Activated CD4-positive, CD25-positive, alpha-beta regulatory T cell treated with anti-CD3 and anti-CD28 coated beads, Interleukin-2, amount 50 U/mL, for 16 hours (primary cell): ENCODE measurements at places on chromosomes 4 and X.

DNA sequence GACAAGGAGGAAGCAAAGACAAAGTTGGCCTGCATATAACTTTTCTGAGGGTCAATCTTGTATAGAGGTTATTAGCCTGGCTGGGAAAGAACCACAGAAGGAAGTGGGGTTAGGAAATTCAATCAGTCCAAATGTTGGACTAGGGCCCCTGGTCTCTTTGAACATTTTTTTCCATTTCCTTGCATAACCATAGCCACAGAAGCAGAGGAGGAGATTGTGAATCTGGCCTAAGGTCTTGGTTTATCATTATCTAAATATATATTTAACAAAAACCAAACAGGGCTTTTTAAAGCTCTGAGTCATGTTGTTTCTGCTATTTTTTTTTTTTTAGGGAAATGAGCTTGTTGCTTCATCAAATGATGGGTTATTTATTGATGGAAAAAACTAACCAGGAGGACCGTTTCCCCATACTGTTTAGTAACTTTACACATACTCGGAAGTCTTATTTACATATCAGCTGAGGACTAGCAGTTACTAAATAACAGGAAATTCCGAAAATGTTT is 97.7 kb upstream of the ACSL4 start:
- DNase-seq, result no peak

GRCh38 chr4:161791796-161792556 is 371.8 kb downstream of the FSTL5 start:
- DNase-seq, result no peak

GRCh38 chr4:121706595-121707021 is 9.8 kb upstream of the ANXA5 start:
- no peak for DNase-seq

DNA sequence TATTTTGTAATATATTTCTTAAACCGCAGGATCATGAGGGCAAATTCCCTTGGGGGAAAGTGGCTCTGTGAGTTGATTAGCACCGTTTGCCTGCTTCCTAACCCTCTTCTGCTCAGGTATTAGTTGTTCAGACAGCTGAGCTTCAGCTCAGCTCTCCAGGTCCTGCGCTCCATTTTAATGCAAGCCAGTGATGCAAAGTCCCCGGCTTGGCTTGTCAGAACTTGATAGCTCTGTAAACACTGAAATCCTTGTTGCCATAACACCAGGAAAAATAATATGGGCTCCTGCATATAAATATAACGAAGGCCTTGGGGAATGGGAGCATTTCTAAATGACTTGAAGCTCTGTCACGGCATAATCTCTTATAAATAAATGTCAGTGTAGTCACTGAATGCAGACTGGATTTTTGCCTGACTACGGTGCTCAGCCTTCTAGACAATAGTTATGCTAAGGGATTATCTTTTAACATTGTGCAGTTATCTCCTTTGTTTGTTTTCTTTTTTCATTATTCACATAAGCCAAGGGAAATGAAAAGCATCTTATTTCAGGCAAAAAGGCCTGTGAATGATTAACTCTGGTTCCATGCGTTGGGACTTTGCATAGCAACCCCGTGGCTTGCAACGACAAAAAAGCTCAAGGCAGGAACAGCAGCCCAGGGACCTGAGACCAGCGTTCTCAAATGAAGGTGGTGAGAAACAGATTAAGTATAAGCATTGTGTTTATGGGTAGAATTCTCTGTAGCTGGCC is 253.2 kb downstream of the SPRY1 start:
- DNase-seq, result no peak

GRCh38 chrX:120819126-120819525 is 56.5 kb downstream of the CT47B1 start:
- DNase-seq, result no peak

- peak; percentile 8 for DNase-seq
Observed at GRCh38 chrX:10106806-10107205, 50.0 kb upstream of the CLCN4 start.

- no peak for DNase-seq
Observed at GRCh38 chr4:152392079-152392478, 143.8 kb downstream of the FBXW7 start.

DNA sequence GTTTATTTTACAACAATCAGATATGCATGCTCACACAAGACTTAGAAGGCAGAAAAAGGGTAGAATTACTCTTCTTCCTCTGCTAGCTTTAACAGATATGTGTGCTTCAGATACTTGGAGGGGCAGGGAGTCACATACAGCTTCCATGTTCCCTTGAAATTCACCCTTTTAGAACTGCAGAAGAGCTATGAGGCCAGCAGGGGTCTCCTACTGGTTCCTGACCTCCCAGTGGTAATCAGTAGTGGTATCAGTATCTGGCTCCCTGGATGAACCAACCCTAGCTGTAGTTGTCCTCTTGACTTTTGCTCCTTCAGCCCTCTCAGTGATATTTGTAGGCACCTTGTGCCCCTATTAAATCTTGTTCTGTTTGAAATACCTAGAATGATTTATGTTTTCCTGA is 81.5 kb downstream of the RCHY1 start:
- no peak for DNase-seq

DNA sequence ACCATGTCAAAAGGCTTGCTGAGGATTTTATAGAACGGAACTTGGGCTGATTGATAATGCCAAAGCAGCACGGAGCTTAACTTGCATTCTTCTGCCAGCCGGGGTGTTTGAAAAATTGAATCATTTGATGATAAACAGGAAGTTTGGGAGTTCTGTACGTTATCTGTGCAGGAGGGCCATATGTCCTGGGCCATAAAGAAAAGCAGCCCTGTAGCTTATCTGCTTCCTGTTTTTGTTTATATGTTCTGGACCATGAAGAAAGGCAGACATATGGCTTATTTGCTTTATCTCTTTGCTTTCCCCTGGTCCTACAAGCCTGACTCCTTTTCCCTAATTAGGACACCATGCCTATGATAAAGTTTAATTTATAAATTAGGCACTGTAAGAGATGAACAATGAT is 62.4 kb downstream of the HOPX start:
- no peak for DNase-seq

DNA sequence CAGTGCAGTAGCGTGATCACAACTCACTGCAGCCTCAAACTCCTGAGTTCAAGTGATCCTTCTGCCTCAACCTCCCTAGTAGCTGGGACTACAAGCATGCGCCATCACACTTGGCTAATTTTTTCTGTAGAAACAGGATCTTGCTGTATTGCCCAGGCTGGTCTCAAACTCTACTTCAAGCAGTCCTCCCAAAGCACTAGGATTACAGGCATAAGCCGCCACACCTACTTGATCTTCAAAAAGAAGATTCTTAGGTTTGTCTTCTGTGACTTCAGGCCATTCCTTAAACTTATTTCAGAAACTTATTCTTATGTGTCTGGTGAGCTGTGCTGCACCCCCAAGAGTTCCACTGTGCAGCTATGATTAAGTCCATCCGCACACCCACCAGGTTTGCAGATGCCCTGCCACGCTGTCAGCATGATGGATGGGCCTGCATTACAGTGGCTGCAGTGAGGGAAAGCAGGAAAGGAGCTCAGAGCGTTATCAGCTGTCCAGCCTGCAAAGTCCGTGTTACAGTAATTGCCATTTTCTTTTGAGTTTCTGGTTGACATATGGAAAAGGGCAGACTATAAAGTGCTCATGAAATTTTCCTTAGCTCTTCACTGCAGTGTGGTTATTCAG is 146.6 kb downstream of the AASDH start:
- DNase-seq, result no peak

- peak; percentile 22 for DNase-seq
Observed at GRCh38 chr4:139556071-139556723, at the start of gene SETD7. TSS of gene SETD7 (minus strand) at chr4:139556219. CDS start at chr4:139556137, 82 bp downstream.

DNA sequence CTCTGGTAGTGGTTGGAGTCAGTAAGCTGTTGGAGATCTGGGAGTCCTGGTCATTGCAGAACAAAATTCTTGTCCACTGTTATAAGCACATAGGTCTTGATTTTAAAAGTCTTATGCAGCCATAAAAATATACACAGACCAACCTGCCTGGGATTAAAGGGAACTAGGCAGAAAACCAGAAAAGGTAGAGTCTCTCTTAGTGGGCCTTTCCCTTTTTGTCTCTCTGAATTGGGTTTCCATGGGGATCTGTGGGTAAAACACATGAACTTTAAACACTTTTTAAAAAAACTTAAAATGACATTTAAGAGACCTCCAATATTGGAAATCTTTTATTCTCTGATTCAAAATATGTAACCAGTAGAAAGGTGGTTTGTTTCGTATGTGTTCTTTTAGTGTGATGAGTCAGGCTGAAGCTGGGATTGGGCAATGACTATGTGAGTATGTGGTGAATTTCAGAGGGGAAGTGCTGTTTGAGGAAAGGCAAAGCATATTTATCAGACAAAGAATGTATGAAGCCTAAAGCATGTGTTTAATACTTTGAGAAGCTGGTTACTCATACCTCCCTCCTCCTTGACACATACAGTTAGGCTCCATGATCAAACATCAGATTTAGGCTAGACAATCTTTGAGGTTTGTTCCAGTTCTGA is 29.6 kb downstream of the SLC16A2 start:
- no peak for DNase-seq

GRCh38 chrX:74781507-74782034 is 143.7 kb downstream of the NEXMIF start:
- no peak for DNase-seq

GRCh38 chr4:12701384-12701783 is 782.8 kb downstream of the RAB28 start:
- DNase-seq, result no peak

- no peak for DNase-seq
Observed at GRCh38 chr4:3790006-3790561, 23.9 kb downstream of the ADRA2C start.

DNA sequence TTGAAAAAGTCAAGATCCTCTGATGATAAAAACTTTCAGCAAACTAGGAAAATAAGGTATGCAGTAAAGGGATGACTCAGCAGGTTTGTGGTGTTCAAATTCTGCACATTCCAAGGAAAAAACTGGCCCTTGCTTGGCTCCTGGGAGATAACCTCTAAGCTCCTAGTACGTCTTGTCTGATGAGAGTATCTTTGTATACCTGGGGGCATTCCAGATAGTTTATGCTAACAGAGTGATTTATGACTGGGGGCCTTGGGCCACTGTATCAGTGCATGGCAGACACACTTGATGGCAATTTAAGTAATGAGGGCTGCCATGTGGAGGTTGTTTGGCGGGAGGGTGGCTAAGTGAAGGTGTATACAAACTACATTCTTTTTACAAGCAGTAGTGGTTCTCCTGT is 56.9 kb downstream of the NSG1 start:
- DNase-seq, result no peak

DNA sequence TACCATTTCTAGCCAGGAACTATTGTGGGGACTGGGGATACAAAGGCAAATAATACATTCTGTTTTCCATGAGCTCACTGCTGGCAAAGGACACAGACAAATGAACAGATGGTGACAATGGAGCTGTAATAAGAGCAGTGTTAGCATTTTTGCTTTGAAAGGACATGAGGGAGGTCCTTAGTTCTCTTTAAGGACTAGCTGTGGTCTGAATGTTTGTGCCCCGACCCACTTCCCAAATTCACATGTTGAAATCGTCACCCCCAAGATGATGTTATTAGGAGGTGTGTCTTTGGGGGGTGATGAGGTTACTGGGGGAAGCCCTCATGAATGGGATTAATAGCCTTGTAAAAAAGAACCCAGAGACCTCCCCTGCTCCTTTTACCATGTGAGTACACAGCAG is 30.3 kb downstream of the CCNG2 start:
- no peak for DNase-seq

- no peak for DNase-seq
Observed at GRCh38 chr4:62571494-62571893, 1371.4 kb downstream of the ADGRL3 start.

DNA sequence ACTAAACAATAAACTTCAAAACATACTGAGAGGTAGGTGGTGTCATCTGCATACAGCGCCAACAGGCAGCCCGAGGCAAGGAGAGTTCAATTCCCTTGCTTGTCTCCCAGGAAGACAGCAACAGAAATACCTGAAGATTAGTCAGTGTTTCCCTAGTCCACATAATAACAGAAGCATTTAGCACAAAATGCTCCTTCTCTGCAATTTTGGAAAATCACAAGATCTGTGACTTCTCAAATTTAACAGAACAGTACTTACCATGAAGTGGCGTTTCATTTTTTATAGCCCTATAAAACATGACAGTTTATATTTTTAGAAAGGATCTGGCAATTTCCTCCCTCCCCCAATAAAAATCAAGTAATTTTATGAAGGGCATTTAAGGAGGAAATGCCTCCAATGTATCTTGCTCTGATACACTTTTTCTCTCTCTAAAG is 67.1 kb upstream of the MYOZ2 start:
- no peak for DNase-seq

- DNase-seq, result no peak
Observed at GRCh38 chr4:22593933-22594332, 78.1 kb upstream of the ADGRA3 start.

- DNase-seq, result no peak
Observed at GRCh38 chrX:40272776-40273175, 175.0 kb upstream of the BCOR start.

- DNase-seq, result no peak
Observed at GRCh38 chr4:15344041-15344440, 83.8 kb upstream of the C1QTNF7 start.

DNA sequence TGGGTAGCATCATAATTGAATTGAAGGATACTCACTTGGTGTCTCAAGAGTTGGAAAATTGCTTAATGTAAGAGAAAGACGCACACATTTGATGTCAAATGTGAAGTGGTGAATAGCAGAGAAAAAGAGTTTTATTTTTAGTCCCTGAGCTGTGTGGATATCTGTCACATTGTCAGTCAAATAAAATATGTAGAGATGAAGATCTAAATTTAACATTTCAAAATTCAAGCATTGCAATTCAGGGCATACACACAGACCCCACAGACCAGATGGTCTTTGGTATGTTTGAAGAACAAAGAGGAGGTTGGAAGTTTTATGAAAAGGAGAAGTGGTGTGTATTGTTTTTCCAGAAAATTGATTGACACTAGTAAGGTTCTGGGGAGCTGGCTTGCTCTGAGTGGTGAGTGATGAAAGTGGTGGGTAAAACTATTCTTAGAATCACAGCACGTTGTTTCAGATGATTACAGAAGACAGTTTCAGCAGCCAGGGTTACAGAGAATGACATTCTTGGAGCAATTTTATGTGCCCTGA is 44.9 kb upstream of the BBS12 start:
- DNase-seq, result no peak

DNA sequence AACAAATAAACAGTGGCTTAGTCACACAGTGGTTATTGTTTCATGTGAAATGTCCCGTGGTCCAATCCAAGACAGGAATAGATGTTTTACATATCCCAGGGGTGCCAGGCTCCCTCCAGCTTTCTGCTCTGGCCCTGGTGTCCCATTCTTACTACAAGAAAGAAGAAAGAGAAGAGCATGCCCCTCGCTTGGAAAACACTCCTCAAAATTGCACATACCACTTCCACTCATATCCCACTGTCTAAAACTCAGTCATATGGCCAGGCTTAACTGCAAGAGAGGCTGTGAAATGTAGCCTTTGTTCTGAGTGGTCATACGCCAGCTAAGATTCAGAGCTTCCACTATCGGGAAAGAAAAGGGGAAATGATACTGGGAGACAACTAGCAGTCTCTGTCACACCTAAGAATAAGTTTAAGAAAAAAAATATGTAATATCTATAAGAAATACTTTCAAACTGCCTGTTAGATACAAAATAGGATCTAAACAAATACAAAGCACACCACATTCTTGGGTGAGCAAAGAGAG is 306.8 kb upstream of the FAM241A start:
- DNase-seq, result no peak
